ENCODE measurements at places on chromosomes 11 and 22.

DNA sequence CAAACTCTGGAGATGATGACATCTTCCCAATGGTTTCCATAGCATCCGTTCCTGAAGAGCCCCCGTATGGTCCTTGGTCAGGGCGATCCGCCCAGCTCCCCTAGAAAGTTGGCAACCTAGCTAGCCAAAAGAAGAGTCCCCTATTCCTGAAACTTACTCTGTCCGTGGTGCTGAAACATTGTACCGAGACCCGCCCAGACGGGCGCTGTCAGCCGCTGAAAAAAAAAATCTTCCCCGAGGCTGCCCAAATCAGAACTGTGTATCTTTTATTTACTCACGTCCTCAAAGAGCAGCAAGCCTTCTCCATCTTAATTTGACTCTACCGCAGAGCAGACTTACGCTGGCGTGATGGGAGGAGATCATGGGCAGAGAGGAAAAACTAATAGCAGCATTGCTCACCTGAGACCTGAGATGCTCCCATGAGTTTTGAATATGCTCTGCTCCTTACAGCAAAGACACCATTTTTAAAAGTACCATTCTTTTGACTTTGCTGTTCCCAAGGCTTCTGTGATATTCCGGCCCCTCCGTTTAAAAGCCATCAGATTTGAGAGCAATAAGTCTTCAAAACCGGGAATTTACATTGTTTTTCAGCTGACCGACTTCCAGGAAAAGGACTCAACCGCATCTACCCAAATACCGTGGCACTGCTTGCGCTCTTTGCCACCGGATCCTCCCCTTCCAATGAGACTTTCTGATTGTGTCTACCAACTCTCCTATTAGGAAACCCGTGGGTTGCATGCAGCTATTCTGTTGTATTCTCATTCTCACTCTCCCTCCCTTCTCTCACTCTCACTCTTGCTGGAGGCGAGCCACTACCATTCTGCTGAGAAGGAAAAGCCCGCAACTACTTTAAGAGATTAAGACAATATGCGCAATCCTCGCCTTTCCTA is at the start of gene SLC17A6:
Gene SLC17A6, plus strand, starts transcription at position 786 of the 890 bp plus-strand sequence. CDS start 153 bp downstream, outside the sequence.
- no peak for DNase-seq

DNA sequence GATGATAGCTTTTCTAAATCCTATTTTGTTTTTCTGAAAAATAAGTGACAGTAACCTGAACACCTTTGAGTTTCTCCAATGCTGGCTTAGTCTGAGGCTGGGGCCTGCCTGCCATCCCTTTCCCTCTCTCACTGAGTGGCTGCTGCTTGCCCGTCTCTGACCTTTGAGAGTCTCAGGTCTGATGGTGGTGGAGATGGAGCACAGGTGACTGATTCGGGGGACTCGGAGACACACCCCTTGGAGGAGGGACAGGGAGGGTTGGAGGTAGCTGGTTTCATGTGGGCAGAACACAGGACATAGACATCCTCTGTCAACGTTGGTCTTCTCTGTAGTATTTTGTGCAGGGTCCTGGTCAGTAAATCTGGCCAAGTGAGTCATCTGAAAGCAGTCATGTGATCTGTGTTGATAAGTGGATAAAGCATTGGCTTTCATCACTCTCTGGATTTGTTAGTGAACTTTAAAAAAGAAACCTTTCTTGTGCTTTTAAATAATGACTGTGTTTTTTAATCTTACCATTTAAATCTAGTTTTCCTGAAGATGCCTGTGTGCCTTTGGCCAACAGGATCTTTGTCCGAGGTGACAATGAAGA is 47.1 kb upstream of the CLDN5 start:
- no peak for DNase-seq

- DNase-seq = no peak
Observed at GRCh38 chr22:46390652-46391301, 55.3 kb downstream of the TRMU start.

DNA sequence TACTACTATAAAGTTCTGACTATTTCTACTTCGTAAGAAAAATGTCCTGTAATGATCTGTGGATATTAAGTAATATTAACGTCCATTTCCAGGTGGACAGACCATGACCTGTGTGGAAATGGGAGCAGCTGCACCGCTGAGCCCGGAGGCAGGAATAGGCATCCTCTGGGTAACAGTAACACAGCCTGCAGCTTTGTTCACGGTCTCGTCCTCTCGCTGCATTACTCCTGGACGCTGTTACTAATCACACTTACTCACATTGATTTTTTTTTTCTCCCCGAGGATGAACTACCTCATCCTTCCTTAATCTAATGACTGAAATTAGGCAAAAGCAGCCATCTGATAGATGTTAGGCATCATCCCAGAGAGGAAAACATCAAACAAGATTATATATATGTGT is 345.7 kb upstream of the NARS2 start:
- no peak for DNase-seq

DNA sequence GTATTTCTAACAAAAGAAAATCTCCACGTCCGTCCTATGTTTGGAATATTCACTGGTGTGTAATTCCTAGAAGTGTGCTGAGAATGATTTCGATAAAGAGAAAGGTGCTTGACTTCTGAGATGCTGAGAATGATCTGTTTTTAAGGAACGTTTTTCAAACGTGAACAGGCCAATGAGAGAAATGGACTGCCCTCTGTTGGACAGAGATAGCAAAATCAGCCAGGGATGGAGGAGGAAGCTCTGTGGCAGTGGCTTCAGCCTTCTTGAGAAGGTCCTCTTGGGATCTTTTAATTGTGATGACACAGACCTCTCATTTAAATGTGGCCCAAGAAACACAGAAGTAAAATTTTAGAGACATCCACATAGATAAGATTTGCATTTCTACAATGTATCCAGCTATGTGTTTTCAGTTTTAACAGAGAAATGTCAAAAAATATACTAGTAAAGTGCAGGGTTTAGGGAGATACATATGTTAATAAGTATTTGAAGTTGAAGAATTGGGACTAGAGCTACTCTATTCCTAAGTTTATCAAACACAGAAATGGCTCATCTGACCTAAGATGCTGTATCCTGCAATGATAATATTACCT is 84.0 kb upstream of the RCN1 start:
- DNase-seq = no peak

GRCh38 chr11:130032931-130033330 is 30.3 kb upstream of the PRDM10 start:
- no peak for DNase-seq

DNA sequence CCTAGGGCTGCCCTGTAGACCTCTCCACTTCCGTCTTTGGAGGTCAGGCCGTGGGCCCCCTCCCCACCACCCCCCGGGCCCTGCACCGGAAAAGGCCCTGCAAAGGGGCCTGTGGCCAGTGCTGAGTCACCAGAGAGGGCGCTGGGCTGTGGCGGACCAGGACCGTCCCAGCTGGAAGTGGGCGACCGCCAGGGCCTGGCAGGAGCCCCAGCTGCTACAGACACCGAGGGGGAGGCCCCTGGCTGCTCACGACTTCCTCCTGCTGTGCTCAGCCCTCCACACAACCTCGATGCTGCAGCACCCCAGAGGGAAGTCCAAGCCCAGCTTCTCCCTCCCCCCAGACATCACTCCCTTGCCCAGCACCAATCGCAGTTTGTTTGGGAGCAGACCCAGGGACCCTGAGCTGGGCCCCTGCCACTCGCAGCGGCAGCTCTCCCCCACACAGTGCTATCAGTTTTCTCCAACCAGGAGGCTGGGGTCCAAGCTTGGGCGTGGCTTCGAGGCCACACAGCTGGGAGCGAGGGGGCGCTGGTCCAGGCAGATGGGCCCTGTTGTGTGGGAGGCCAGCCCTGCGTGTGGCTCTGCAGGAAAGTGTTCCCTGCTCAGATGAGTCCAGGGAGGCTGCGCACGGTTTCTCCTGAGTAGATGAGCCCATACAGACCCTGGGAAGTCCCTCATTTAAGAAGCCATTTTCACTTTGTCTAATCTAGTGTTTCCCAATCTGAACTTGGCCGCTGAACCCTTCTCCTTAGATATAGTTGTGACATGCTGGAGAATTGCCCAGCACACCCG is 5.6 kb upstream of the SH3BP1 start:
- no peak for DNase-seq

All from activated CD4-positive, alpha-beta T cell treated with anti-CD3 and anti-CD28 coated beads, Interleukin-2, amount 50 U/mL, for 24 hours (primary cell).